ENCODE measurements at places on chromosomes 3 and 15.

DNA sequence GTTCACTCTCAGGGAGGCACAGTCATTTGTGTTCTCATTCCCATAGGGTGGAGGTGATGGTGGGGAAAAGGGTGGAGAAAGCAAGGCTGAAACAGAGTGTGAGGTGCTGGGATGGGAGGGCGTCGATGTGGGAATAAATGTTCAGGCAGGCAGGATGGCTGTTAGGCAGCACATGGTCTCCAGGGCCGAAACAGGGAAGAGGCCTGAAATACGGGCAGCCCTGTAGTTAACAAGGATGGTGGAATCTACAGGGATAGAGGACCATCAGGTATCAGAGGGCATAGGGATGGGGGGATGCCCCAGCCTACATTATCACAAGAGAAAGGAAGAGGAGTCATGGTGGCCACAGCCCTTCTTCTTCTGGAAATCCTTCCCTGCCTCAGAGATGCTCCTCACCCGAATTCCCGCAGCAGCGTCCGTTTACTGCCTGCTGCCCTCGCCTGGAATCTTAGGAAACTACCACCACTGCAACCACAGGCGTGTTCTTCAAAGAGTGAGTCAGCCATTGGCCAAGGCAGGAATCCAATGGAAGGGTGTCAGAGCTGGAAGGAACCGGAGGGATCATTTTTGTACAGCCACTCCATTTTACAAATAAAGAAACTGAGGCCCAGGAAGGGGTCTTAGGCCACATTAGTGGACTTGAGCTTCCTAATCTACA, 49.7 kb upstream of the POMGNT2 start:
- DNase-seq, result peak; percentile 80

GRCh38 chr3:3792391-3792790, 6.8 kb upstream of the LRRN1 start:
- DNase-seq, result no peak

DNA sequence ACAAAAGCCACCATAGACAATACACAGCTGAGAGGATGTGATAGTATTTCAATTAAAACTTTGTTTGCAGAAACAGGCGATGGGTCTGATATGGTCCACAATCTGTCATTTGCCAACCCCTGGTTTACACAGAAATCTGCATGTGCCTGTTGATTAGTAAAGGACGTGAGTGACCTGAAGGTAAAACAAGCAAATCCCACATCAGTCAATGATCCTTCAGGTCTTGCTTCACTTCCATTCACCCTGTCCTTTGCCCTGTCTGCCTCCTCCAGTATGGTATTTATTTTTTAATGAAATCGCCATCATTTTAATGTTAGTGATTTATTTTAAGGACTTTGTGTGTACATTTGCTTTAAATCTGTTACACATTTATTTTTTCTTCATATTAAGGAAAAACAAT, 166.2 kb downstream of the FEZF2 start:
- DNase-seq, result no peak

DNA sequence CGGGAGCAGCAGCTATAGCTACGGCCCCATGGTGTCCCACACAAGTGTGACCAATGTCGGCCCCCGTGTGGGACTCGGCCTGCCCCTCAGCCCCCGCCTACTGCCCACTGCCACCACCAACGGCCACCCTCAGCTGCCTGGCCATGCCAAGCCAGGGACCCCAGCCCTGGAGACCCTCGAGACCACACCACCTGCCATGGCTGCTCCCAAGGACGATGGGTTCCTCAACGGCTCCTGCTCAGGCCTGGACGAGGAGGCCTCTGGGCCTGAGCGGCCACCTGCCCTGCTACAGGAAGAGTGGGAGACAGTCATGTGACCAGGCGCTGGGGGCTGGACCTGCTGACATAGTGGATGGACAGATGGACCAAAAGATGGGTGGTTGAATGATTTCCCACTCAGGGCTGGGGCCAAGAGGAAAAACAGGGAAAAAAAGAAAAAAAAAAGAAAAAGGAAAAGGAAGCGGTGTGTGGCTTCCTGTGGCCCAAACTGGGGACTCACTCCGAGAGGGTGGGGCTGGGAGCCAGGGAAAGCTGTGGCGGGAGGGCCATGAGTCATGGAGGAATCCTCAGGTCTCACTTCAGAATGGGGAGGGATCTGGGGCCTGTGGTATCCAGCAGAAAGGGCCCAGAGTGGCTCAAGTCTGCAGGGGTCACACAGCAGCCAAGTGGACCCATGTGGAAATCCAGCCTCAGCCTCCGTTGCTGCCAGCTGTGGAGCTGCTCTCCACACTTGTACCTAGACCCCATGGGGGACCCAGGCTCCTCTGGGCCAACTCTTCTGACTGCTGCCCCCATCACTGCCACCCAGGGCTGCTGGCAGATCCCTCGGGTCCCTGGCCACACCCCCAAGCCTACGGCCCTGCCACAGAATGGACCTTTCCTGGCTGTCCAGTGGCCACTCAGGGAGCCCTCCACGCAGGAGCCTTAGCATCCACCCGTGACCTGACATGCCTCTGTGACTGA, 26.1 kb downstream of the PTH1R start:
- no peak for DNase-seq

GRCh38 chr3:71317749-71318457, 265.6 kb downstream of the FOXP1 start:
- DNase-seq, result no peak

DNA sequence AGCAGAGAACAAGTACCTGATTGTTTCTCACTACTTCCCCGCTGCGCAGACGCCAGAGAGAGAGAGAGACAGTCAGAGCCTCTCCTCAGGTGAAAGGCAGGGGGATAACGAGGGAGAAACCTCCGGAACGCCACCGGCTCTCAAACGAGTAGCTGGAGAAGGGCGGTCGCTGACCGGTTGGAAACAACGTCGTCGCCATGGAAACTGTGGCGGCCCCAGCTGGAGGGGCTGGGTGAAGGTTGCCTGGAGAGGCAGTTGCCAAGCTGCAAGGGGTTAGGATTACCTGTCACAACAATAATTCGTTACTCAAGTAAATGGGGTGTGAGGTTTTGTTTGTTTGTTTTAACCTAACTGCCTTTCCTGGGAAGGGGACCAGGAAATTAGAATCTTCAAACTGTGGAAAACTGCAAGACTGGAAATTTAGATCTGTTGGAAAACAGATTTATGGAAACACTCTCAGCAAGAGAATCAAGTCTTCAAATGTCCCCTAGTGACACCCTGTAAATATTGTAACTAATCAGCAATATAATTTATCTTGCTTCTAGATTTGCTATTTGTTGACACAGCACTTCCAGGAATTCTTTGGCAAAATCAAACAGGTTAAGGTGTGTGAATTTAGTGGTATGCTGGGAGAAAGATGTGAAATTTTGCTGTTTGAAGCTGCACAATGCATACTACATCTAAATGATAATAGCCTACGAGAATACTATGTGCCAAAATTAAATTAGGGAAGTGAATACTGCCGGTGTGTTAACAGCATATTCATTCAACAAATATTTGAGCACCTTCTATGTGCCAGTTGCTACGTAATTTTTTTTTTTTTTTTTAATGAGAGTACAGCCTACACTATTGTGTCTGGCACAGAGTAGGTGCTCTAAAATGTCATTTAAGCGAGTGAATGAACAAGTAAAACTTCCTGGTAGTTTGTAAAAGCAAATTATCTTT, at the start of gene DNAH12:
DNAH12 (minus strand) TSS at position 164 of the 945 bp plus-strand sequence. CDS start 1,474 bp downstream, outside the sequence.
- DNase-seq, result no peak

DNA sequence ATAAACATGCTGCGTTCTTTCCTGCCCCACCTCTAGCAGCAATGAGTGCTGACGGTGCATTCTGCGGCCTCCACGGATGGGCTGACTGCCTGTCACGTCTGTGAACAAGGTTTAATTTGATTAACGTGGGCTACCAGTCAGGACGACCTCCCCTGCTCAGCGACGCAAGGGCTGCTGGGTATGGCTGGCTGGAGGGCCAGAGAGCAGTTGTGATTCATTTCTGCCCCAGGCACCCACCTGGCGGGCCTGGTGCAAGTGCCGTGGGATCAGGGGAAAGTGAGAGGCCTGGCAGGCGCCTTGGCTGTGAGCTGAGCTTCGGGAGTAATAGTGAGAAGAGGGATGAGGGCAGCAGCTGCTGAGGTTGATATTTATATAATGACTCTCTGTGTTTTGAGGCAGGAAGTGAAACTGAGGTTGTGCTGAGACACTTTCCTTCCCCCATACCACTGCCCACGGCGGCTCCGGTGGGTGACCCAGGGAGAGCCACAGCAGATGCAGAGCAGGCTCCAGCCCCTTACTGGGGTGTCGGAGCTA, 190.4 kb upstream of the BCL6 start:
- no peak for DNase-seq

GRCh38 chr3:64327100-64327804, 102.0 kb upstream of the PRICKLE2 start:
- peak; percentile 73 for DNase-seq

- no peak for DNase-seq
These were observed 129.8 kb upstream of the CTDSPL start for GRCh38 chr3:37731895-37732294.

- no peak for DNase-seq
These were observed 739.2 kb downstream of the VGLL3 start for GRCh38 chr3:86251781-86252180.

DNA sequence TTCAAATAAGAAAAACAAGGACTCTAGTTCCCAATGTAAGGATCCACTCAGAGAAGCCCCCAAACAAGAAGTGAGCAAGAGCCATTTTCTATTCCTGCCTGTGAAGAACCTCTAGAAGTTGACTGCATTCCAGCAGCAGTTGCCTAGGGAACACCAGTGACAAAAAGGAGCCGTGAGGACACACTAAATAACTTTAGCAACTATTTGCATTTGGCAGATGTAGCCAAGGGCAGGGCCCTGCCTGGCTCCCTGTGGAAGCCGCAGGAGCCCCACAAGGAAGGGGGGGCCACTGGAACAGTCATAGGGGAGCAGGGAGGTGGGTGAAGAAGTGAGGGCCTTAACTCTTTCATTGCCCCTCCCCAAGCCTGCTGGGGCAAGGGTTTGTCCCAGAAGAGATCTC, 470.2 kb upstream of the PROK2 start:
- no peak for DNase-seq

GRCh38 chr15:92603743-92604470, 51.7 kb downstream of the FAM174B start:
- no peak for DNase-seq

DNA sequence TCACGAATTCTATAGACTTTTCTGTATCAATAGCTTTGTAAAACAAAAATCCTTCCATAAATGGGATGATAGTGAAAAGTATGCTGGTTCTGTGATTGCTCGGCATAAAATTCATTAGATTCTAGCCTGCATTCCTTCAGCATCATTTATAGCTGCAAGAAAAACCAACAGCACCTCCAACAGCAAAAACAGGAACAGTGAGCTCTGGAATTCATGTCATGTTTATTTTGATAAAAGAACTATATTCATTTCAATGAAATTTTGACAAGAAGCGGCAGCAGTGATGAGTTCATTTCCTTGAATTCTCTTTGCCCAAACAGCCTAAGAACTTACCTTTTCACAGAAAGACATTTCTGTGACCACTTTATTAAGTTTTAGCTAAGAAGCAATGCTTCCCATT, 515.2 kb upstream of the CCDC54 start:
- DNase-seq, result no peak

DNA sequence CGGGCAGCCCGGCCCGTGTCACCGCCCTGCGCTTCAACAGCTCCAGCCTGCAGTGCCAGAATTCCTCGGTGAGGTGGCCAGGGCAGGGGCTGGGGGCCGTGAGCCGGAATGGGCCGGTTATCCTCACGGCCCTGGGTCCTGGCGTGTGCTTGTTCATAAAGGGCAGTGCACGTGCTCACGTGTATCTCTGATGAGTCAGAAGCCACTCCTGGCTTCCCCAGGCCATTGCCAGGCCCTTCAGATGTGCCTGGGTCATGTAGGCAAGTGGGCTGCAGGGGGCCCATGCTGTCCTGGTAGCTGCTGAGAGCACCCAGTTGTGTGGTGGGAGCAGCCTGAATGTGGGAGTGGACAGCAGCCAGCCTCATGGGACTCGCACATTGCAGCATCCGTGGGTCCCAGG, 29.2 kb downstream of the PLXNA1 start:
- DNase-seq, result no peak

DNA sequence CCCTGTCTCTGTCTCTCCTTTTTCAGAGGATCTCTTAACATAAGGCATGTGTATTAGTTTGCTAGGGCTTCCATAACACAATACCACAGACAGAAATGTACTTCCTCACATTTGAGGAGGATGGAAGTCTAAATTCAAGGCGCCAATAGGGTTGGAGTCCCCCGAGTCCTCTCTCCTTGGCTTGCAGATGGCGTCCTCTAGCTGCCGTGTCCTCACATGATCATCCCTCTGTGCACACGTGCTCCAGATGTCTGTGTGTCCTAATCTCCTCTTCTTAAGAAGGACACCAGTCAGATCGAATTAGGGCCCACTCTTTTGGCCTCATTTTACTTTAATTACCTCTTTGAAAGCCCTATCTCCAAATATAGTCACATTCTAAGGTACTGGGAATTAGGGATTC, 23.0 kb upstream of the BFSP2 start:
- DNase-seq, result no peak

DNA sequence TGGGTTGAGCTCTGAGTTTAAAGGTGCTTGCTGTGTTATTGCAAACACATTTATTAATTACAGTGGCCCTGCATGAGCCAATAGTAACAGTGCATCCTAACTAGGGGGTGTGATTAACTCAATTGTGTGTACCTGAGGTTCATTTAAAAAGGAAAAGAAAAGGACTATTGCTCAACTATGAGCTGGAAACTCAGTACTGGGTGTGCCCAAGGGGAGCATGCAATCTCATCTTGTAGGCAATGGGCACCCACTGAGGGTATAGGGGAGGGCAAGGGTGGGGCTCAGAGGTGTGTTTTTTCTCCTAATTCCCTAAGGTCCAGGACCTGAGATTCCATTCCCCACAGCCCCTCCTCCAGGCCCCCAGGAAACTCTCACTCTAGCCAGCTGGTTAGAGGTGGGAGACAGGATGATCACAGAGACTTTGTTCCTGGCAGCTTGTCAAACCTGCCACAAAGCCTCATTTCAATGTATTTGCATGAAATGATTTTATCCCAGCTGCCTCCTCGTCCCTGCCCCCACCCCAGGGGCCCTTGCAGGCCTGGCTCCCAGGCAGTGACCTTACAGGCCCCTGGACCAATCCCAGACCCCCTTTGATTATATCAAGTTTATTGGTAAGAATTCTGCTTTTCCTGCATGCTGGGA, 220.7 kb downstream of the TBC1D2B start:
- no peak for DNase-seq

- no peak for DNase-seq
These were observed 23.5 kb downstream of the ZNF80 start for GRCh38 chr3:114213627-114214541.

- no peak for DNase-seq
These were observed 6.2 kb downstream of the HLTF start for GRCh38 chr3:149080011-149080698.

DNA sequence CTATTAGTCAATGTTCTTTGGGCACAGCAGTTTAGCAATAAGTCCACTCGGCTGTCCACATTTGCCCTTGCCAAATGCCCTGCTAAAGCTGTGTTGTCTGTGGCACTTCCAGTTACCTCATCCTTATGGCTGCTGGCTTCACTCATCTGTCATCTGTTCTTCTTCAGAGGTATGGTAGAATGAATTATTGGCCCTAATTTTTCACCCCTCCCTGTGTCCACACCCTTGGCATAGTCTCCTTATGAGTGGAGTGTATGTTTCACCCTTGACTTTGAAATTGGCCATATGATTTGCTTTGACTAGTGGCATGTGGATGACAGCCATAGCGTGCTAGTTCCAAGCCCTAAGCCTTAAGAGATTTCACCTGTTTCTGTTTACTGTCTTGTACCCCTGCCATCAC, 72.1 kb upstream of the EPHB1 start:
- no peak for DNase-seq

Measured in dorsolateral prefrontal cortex (tissue), 122 donors.